ENCODE measurements at places on chromosomes 5 and 9. TPM values are rescaled to one million over a fixed set of nuclear protein-coding genes. Genes with fewer than 3 reads are reported as not detected.

The EGFLAM gene
- not detected for total RNA-seq

- no peaks in the 10 kb centered on the region for H3K36me3 ChIP-seq
- H3K4me3 ChIP-seq, result no peak overlapping the region
- no peak for DNase-seq
- no peak overlapping the region for H3K27ac ChIP-seq
- H3K27me3 ChIP-seq, result no peaks in the 10 kb centered on the region
Measured at GRCh38 chr9:84285381-84285780, 55.2 kb downstream of the SLC28A3 start.

GRCh38 chr5:16757989-16758501, 141.2 kb upstream of the RETREG1 start:
- no peak overlapping the region for H3K27ac ChIP-seq
- H3K27me3 ChIP-seq, result no peaks in the 10 kb centered on the region
- no peaks in the 10 kb centered on the region for H3K36me3 ChIP-seq

DNA sequence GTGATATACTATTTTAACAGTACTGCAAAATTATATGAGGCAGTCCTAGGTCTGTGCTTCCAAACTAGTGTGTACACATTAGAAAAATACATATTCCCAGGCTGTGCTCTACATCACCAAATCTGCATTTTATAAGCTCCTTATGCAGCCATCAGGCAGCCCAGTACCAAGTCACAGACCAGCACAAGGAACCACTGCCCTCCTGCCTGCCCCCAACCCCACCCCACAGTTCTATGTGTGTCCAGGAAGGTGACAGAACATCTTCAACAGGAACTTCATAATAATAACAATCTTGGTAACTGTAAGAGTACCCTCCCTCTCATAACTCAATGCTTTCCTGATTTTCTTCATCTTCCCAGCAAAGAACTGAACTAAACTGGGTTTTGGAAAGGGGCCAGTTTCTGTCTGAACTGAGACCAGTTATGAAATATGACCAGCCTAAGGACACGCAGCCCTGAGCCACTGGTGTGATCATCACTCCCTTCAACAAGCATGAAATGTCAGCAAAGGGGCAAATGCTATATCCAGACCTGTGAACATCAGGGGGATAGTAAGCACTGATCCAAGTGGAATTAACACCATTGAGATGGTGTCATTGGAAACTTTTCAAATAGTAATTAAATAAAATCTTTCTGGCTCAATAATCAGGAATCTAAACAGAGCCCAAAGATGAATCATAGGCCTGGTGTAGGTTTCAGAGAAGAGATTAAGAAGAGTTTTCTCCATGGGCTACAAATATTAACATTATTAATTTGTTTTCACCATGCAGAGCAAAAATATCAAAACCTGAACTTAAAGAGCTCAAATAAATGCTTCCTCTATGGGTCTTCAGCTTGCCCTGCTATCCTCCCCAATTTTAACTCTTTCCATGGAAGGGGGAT, 82.1 kb downstream of the DPYSL3 start:
- no peaks in the 10 kb centered on the region for H3K36me3 ChIP-seq
- no peak overlapping the region for H3K27ac ChIP-seq
- H3K4me3 ChIP-seq, result no peak overlapping the region
- H3K27me3 ChIP-seq, result peaks cover 3% of the 10 kb centered on the region
- H3K4me1 ChIP-seq, result no peaks in the 10 kb centered on the region

DNA sequence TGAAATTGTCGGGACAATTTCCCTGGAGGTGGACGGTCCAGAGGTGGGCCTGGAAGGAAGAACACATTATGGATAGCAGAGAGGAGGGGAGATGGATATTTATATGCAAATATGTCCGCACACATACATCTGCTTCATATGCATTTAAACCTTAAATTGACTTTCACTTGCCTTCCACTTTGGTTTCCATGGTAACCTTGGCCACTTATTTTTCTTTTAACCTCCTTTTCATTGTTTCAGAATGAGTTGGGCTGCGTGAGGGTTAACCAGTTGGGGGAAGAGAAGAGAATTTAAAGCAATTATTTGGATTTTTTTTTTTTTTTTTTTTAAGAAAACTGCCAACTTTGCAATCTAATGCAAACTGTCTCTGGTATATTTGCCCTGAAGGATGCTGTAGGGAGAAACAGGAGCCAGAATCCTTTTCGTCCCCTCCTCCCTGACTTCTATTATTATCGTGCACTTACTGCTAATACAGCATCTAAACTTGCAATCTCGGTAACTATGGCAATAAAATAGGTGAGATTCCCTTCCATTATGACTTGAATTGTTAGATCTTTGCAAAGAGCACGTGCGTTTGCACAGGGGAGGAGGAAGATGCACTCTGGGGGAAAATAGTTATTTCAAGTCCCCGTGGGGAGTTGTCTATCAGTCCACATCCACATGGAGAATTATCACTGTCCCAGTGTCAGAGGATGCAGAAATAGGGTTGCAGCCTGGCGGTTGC, 35.6 kb downstream of the TLR4 start:
- H3K27ac ChIP-seq, result no peak overlapping the region
- no peak for DNase-seq
- peaks cover 4% of the 10 kb centered on the region for H3K27me3 ChIP-seq
- H3K4me1 ChIP-seq, result no peaks in the 10 kb centered on the region
- no peaks in the 10 kb centered on the region for H3K36me3 ChIP-seq
- no peak overlapping the region for H3K4me3 ChIP-seq

DNA sequence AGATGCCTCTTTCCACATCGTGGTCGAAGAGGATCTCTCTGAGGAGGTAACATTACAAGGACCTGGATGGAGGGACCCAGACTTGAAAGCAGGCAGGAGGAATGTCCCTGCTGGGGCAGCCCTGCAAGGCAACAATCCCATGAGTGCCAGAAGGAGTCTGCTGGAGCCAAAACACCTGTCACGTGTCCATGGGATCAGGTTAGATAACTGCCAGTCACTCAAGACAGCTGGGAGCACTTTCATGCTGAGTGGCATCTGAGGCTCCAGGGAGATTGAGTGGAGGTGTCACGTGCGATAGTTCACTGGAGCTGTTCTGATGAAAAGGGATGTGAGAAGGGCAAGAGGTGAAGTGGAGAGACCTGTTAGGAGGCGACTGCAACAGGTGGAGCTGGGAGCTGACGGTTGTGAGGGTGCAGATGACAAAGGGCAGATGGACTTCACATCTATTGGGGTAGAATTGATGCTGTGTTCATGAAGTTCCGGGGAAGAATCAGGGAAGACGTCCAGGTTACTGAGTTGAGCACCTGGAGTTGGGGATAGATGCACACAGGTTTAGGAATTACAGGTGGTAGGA, 68.4 kb downstream of the ICE1 start:
- no peak overlapping the region for H3K4me3 ChIP-seq
- H3K36me3 ChIP-seq, result peaks cover 14% of the 10 kb centered on the region
- H3K27ac ChIP-seq, result no peak overlapping the region
- no peak for DNase-seq
- peaks cover 14% of the 10 kb centered on the region for H3K4me1 ChIP-seq
- no peaks in the 10 kb centered on the region for H3K27me3 ChIP-seq

GRCh38 chr9:135605238-135605781, 34.0 kb downstream of the GLT6D1 start:
- H3K27ac ChIP-seq, result no peak overlapping the region
- DNase-seq, result peak; percentile 5
- no peaks in the 10 kb centered on the region for H3K4me1 ChIP-seq

DNA sequence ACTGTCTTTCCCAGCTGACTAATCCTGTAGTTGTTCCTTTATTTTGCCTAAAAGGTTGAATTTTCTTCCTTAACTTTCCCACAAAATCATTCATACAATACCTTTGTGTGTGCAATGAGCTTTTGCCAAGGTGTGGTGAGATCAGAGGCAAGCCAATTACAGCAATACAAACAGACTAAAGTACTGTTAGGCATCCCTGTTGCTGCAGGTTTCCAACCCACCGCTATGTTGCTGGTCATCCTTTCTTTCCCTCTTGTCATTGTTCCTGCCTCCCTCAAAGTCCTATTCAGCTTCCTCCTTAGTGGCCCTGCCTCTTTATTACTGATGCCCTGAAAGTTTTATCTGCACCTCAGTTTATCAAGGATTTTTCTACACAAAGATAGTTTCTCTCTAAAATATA, 22.1 kb downstream of the ITGA2 start:
- H3K27ac ChIP-seq, result no peak overlapping the region
- no peak for DNase-seq
- peaks cover 59% of the 10 kb centered on the region for H3K4me1 ChIP-seq
- H3K27me3 ChIP-seq, result peaks cover 4% of the 10 kb centered on the region

- DNase-seq, result no peak
- no peak overlapping the region for H3K4me3 ChIP-seq
- H3K27ac ChIP-seq, result no peak overlapping the region
Measured at GRCh38 chr9:15332939-15333338, 25.9 kb upstream of the TTC39B start.

DNA sequence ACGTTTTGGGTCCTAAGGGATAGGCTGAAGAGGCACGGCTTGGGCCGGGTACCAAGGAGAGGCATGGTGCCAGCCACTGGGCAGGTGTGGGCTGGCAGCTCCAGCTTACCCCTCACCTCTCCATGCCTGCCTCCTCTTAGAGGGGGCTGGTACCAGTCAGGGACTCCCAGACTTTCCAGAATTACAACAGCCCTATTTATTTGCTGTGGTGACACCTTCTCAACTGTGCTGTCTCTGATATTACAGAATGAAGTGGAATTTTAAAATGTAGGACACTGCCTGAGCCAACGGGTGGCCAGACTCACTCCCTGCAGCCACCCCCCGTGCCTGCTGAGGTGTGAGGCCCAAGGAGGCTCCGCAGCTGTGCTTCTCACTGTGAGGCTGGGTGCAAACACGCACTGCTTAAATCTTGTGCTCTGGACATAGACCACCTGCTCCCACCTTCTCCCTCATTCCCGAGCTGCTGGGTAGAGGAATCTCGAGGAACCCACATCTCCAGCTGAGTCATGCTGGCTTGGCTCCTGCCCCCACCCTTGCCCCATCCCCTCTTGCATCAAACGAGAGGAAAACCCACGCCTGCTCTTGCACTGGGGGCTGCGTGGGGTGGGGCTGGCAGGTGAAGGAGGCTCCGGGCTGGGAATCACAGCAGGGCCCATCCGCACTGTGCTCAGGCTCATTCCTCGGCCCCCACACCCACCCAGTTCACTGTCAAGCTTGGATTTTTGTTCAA, 47.9 kb downstream of the PRRT1B start:
- DNase-seq, result no peak
- no peaks in the 10 kb centered on the region for H3K27me3 ChIP-seq
- H3K4me3 ChIP-seq, result no peak overlapping the region
- H3K27ac ChIP-seq, result no peak overlapping the region

All from activated CD4-positive, alpha-beta memory T cell treated with anti-CD3 and anti-CD28 coated beads for 36 hours (primary cell).